ENCODE measurements at places on chromosomes 2 and 18.

- no peak for DNase-seq
Observed at GRCh38 chr2:195596840-195597239, 60.2 kb upstream of the SLC39A10 start.

DNA sequence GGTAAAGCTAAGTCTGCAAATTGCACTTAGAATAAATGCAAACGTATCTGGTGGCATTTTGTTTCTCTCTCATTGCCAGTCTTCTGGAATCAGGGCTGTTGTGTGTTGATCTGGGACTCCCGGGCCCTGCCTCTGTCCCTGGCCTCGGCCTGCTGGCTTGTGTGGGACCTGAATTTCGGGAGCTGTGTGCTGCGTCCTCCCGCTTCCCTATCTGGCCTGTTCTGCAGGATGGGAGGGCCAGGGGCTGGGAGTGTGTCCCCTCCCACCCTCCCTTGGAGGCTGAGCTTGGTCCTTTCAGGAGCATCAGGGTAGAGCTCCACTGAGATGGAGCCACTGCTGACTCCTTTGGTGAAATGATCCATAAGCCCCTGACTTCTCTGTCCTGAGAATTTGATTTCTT, 118.5 kb downstream of the ACKR3 start:
- DNase-seq = no peak

- no peak for DNase-seq
Observed at GRCh38 chr2:128746356-128746755, 427.7 kb upstream of the HS6ST1 start.

- DNase-seq = no peak
Observed at GRCh38 chr2:95530734-95531133, 46.2 kb upstream of the TRIM43B start.

GRCh38 chr2:6872394-6872793, 5.2 kb upstream of the RSAD2 start:
- DNase-seq = no peak

- no peak for DNase-seq
Observed at GRCh38 chr2:20660506-20661420, 6.2 kb upstream of the GDF7 start.

DNA sequence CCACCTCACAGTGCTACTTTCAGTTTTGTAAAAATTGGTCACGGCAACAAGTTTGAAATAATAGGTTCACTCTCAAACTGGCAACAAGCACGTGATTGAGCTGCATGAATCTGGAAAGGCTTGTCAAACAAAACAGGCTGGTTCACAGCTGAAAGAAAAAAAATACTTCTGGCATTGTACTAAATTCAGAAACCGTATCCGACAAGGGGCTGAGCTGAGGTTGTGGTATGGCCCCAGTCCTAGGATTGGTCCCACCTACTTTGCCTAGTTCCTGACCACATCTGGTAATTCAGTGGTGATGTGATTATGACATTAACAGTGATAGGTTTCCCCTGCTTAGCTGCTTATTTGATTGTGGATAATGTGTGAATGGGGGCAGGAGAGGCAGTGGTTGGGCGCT, 326.5 kb upstream of the THUMPD2 start:
- no peak for DNase-seq

DNA sequence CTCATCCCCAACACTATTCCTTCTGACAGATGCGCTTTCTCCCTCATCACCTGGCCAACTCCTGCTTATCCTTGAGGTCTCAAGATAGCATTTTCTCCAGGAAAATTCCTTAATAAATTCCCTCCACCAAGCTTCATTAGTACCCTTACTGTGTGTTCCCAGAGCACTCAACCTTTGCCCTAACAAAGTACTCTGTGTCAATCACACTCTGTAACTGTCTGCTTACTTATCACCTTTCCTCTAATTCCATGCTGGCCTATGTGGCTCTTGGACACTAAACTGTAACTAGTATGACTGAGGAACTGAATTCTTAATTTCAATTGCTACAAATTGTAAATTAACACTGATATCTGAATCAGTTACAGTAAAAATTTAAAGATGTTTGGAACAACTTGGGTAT, 17.9 kb upstream of the NEUROD1 start:
- DNase-seq = no peak

GRCh38 chr2:218066926-218067515, 2.0 kb upstream of the RUFY4 start:
- DNase-seq = no peak

GRCh38 chr18:27713738-27714095, 463.2 kb downstream of the CDH2 start:
- DNase-seq = no peak

DNA sequence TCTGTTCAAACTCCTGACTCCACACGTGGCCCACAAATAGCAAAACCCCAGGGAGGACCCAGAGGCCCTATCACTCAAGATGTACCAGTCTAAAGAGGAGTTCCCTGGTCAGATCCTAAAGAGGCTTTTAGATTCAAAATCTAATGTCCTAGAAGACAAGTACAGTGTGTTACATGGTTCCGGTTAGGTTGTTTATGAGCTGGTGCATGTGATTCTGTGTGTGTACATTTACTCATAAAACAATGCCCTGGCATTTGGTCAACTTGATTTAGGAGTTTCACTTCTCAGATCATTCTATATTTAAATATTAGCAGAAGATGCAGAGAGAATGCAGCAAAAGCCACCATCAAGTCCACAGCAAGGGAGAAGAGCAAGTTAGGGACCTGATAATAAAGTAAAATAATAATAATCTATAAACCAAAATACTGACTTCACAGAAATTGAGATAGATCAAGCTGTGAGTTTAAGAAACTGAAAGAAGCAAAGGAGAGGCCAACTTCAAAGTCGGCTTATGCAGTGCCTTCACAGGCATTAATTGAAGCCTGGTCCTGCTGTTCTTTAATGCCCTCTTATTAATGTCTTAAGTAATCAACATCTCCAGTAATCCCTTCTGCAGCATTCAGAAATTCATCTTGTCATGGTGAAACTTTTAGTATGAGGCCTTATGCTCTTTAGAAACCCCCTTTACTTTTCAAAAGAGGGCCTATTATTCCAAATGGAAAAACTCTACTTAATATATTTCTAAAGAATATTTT, 4.2 kb upstream of the AP1S3 start:
- no peak for DNase-seq

- DNase-seq = peak; percentile 79
Observed at GRCh38 chr2:233404222-233404621, 49.9 kb downstream of the DGKD start.

GRCh38 chr18:57134618-57135135, 12.2 kb upstream of the BOD1L2 start:
- no peak for DNase-seq

DNA sequence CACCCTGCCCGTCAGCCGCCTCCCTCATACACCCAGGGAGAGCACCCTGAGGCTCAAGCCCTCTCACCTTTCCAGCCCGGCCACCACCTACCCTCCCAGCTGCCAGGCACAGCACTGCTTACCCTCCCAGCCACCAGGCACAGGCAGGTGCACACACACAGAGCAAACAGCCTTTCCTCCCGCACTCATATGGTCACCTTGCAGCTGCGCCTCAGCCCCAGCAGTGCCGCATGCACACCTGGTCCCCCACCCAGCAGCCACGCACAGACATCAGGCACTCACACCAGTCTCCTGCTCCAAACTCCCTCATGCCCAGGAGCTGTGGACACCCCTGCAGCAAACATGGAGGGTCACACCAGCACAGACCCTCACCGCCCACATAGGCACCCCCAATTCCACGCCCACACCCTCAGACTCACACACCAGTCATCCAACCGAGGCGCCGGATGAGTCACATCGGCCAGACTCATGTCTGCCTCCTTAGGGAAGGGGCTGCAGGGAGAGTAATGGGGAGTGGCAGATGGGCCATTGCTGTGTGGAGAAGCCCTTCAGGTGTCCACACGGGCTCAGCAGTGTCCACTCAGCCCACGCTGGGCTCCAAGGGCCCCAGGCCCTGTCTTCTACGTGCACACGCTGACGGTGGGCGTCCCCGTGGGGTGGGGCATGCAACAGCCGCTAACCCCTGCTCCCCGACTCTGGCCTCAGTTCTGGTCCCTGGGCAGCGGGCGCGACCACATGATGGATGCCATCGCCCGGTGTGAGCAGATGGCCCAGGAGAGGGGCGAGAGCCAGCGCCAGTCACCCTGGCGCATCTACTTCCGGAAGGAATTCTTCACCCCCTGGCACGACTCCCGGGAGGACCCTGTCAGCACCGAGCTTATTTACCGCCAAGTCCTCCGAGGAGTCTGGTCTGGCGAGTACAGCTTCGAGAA, 22.3 kb upstream of the GPR17 start:
- no peak for DNase-seq

DNA sequence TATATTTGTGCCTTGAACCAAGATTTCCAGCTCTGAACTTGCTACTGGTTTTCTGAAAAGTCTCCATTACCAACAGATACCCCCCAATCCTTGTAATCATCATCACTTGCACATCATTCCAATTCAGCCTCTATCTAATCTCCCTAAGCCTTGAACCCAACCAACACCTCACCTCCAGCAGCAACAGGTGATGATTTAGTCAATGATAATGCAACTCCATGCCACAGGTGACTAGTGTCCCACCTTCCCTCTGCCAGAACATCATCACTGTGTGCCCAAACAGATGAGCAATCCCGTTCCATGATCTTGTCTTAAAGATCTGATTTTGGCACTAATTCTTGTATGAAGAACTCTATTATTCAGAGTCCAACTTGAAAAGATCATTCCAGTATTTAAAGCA, 67.5 kb downstream of the TIMM21 start:
- no peak for DNase-seq

DNA sequence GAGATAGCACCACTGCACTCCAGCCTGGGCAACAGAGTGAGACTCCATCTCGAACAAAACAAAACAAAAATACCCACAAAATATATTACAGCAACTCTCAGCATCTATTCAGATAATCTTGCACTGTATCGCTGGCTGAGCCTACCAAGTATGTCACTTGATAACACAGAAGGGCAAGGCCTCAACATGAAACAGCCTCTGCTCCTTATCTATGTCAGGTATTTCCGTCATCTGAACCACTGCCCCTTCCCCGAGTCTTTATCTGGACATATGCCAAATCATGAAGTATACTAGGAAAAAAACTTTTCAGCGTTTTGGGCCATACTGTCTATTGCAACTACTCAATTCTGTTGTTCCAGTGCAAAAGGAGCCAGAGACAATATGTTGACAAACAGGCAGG, 17.7 kb downstream of the PDIA6 start:
- no peak for DNase-seq

DNA sequence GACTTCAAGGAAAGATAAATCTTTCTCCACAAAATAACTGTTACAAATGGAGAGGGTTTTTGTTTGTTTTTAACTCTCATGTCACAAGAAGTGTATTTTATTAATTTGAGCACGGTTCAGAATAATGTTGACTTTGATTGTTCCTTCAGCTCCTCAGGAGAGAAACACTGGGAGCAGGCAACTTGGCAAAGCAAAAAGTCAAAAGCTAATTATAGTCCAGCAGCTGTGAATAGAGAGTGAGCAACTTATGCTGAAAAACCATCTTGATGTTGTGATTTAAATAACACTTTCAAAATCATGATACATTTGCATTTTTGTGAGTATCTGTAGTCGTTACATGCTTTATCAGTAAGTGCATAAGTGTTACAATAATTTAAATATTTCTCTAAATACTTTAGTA, 37.5 kb upstream of the TTN start:
- no peak for DNase-seq

DNA sequence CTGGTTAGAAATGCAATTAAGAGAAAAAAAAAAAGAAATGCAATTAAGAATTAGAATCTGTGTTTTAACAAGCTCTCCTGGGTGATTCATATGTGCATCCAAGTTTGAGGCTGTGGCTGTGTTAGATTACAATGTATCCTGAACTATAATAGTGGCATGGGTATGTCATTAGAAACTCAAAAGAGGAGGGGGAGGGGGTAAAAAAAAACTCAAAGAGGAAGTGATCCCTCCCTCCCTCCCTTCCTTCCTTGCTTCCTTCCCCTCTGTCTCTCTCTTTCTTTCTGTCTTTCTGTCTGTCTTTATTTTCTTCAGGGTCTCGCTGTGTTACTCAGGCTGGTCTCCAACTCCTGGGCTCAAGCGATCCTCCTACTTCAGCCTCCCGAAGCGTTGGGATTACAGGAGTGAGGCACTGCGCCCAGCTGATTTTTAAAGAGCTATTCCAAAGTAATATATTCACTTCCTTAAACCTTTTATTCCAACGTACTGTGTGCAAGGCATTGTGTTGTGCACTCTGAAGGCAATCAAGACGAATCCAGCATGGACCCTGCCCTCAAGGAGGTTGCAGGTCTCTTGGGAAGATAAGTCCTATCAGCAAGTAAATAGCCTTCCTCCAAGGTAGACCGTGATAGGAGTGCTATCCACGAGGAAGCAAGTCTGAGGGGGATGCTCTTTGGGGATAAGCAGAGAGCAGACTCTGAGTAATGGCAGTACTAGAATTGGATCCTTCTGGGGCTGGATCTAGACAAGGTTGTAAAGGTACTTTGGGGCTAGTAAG, 35.9 kb upstream of the MCFD2 start:
- DNase-seq = no peak

DNA sequence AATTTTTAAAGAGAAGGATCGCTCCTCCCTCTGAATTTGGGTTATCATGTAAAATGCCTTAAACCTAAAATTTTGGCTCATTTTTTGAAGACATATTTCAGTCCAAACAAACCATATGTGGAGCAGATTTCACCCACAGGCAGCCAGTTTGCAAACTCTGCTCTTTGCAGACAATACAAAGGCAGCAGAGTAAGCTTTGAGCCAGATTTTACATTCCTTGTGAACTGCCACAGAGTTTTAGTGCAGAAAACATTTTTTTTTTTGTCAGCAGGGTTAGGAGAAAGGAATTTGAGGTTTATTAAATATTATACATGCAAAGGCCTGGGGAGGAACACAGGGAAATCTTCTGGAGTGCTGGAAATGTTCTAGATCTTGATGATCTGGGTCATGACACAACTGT, 171.9 kb upstream of the FN1 start:
- DNase-seq = no peak

GRCh38 chr2:143928613-143929012, 591.3 kb downstream of the ZEB2 start:
- DNase-seq = no peak

DNA sequence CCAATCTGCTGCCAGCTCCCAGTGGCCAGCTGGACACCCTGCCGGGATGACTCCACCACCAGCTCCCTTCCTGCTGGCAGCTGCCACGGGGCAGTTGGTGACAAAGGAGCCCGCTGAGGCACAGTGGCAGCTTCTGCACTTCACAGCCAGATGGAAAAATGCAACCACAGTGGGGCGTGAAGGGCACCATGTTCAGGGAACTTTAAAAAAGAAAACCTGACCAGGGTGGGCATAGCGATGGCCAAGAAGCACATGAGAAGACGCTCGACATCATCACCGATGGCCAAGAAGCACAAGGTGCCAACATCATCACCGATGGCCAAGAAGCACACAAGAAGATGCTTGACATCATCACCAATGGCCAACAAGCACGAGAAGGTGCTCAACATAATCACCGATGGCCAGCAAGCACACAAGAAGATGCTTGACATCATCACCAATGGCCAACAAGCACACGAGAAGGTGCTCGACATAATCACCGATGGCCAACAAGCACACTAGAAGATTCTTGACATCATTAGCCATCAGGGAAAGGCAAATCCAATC, 243.5 kb downstream of the EIPR1 start:
- no peak for DNase-seq

DNA sequence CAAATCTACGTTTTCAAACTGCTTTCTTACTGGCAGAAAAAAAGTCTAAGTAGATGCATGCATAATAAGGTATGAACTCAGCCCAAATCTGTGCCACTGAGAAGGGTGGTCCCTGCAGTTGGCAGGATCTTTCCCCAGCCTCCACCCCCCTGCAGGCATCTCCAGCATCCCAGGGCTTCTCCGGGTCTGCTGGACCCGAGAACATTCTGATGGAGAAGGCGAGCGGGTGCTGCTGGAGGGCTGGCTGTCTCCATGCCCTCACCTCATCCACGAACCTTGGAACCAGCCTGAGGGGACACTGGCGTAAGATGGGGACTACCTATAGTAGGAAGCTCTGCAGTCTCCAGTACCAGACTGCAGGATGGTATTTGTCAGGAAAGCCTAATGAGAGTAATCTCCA, 198.9 kb downstream of the HDAC4 start:
- no peak for DNase-seq

Data from CD4-positive, alpha-beta T cell treated with Interleukin-6 for 4 hours (primary cell).